ENCODE measurements at places on chromosomes 1 and 21.

- no peak for DNase-seq
Observed at GRCh38 chr1:166184897-166185296, 18.1 kb upstream of the FAM78B start.

DNA sequence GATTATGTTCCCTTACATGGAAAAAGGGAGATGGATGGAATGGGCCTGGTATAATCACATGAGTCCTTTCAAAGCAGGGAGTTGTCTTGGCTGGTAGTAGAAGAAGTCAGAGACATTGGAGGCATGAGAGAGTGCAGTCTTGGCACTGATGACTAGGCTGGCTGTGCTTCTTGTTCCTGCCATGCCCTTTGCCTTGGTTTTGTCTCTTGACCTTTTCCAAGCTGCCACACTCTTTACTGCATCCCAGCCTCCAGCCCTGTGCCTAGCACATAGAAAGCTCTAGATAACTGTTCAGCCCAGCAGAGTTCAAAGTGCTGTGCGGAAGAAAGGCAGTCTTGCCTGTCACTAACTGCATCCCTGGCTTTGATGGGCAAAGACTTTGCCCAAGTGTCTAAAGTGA is 412.6 kb downstream of the PRDM2 start:
- no peak for DNase-seq

GRCh38 chr1:92859400-92860039 is 27.7 kb downstream of the RPL5 start:
- no peak for DNase-seq

- no peak for DNase-seq
Observed at GRCh38 chr21:14452031-14452726, 69.2 kb upstream of the HSPA13 start.

DNA sequence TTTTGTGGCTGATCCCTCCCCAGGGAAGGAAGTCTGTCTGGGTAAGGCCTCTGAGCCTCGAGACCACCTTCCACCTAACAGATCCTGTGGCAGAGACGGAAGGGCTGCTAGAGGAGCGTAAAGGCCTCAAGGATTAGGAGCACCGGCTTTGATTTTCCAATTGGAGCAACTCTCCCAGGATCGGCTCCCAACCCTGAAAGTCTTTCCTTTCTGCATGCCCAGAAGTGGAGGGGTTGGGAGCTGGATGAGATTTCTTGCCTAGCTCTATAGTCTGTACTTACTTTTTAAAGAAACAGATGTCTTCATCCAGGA is 41.4 kb downstream of the ELK4 start:
- no peak for DNase-seq

DNA sequence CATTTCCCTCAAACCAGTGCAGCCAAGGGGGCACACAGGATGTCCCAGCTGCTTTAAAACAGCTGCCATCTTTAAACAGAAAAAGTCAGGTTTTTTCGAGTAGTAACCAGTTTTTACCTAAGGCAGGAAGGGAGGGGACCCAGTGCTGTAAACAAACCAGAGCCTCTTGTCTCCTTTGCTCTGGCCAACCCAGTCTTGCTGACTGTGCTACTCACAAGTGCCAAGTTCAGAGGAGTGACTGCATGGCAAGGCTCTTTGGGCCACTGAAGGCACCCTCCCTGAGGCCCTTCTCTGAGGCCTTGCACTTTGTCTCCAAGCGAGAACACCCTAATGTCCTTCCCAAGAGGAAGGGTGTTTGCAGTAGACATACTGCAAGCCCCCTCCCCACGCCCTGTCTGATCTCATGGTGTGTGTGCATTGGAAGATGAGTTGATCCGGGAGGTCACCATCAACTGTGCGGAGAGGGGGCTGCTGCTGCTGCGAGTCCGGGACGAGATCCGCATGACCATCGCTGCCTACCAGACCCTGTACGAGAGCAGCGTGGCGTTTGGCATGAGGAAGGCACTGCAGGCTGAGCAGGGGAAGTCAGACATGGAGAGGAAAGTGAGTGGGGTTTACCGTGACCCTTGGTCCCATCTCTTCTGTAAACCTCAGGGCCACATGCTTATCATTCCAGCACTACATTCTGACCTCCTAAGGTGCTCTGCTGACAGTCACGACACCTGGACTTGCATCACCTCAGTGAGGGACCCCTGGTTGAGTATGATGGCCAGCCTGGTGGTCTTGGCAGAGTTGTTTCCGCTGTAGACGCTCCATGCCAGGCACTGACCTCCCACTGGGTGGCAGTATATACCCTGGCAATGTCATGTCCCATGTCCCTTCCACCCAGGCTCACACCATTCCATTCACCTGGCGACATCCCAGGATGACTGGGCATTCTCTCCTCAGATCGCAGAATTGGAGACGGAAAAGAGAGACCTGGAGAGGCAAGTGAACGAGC is 4.7 kb downstream of the DNALI1 start:
- no peak for DNase-seq

DNA sequence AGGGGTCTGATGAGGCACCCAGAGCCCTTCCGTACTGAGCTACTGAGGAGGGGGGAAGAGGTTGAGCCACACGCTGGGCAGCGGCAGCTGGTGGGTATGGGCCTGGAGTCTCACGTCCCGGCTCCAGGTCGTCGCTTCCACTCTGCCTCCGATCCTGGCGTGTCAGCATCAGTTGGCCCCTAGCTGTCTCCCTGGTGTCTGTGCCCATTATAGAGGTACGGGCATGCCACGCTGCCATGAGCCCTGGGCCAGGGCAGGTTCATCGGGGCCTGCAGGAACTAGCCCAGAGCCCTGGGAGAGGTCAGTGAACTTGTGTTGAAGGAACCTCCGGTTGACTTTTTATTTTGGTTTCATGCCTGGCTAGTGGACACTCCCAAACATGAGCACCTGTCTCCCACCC is 18.2 kb downstream of the COQ8A start:
- no peak for DNase-seq

DNA sequence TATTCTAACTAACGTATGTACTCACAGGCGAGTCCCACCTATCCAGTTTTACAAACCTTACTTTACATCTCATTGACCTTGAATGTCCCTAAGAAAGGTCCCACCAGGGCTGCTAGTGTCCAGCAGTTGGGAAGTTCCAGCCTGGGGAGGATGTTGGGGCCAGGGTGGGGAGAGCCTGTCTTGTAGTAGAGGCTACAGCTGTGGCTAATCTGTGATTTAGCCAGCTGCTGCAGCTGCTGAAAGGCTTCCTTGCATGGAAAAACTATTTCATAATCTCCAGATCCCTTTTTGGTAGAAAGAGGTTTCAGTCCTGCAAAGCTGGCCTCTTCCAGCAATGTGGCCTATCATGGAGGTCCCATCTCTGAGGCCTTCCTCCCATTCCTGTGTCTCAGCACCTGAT is 23.1 kb downstream of the TNN start:
- DNase-seq: no peak

DNA sequence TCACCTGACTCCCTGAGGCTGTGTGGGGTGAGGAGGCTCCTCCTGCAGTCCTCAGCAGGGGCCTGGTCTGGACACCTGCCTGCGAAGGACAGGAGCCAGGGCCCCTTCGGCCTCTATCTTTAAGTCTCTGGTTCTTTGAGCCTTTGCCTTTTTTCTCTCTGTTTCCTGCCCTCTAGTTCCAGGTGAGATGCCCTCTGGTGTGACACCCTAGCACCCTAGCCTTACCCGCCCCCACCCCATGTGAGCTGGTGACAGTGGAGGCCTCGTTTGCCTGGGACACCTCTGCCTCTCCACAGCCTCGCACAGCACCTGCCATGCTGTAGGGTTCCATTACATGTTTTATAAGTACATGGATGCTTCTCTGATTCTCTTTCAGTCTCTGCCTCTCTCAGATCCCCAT is 47.3 kb downstream of the DDX20 start:
- DNase-seq: no peak

DNA sequence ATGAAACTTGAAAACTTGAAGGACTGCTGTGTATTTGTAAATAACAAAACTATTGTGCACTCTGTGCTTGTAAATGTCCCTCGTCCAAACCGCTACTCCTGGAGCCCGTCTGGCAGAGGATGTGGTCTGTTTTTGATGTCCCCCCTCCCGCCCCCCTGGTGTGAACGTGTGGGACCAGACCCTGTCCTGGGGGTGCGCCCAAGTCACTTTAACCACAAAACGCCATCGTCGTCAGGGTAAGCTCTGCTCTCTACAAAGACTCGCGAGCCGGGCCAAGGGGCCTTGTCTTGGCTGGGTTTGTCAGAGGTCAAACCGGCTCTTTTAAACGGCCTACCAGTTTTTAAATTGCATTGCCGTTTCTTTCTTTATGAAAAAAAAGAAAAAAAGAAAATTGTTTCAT is 87.4 kb upstream of the TMEM51 start:
- DNase-seq: no peak

GRCh38 chr1:159839116-159839849 is 12.6 kb downstream of the SLAMF8 start:
- no peak for DNase-seq

- no peak for DNase-seq
Observed at GRCh38 chr1:82538876-82539275, 738.1 kb downstream of the ADGRL2 start.

GRCh38 chr1:199007423-199007822 is 368.6 kb downstream of the PTPRC start:
- peak; percentile 8 for DNase-seq

- no peak for DNase-seq
Observed at GRCh38 chr1:84583648-84584047, 9.4 kb upstream of the CTBS start.

DNA sequence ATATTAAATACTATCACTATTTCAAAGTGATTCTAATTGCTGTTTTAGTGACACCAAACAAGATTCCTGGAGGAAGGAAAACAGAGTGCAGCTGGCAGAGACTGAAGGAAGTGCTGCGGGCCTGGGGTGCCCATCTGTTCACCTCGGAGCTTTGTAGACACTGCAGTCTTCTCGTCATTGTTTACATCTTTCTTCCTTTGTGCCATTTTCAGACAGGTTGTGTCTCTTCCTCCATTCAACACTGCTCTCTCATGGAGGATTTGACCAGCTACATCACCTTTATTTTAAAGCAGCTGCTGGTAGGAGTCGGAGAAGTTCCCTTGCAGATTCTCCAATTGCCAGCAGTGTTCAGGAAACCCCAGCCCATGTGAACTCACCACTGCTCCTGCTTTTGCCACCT is 37.3 kb downstream of the ABCA4 start:
- DNase-seq: no peak
